ENCODE measurements at places on chromosomes 2 and 18. TPM values are rescaled to one million over a fixed set of nuclear protein-coding genes. Genes with fewer than 3 reads are reported as not detected.
A peak's percentile ranks its signal among the peaks of the same experiment; 100 is the strongest.

DNA sequence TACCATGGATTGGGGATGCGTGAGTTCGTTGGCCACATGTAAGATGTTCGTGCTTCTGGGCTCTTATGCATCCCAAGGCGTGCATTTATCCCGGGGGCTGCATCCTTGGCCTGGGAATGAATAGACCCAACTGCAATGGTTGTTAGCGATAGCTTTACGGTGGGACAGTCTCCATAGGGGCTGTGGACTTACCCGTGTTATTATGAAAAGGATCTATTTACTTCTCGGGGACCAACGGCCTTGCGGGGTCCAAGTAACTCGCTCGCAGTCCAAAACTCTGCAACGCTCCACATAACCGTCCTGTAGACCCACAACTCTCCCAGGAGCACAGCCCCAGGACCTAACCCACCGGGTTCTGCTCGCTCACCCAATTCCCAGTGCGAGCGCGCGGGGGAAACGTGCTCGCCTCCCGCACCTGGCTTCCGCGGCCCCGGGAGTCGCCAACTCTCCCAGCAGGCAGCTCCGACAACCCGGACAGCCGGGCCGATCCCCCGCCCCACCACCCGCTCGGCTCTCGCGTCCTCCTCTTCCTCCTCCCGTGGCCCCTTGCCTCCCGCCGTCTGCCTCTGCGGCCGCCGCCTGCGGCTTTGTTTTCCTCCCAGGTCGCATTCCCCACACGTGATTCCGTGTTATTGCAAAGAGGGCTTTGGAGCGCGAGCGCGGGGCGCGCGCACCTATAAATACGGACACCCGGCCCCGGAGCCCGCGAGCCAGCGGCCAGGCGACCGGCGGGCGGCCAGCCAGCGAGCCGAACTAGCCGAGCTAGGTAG, at the start of gene CABLES1:
TSS of gene CABLES1 (plus strand) at position 706 of the 770 bp plus-strand sequence. CDS start 278 bp downstream, outside the sequence.
- DNase-seq: peak; percentile 56

COL5A2 gene
- total RNA-seq: 16.0 TPM

PPIG gene
- 77.7 TPM for total RNA-seq

- DNase-seq: no peak
These were observed 1.4 kb downstream of the TRIB2 start for GRCh38 chr2:12718015-12718671.

DNA sequence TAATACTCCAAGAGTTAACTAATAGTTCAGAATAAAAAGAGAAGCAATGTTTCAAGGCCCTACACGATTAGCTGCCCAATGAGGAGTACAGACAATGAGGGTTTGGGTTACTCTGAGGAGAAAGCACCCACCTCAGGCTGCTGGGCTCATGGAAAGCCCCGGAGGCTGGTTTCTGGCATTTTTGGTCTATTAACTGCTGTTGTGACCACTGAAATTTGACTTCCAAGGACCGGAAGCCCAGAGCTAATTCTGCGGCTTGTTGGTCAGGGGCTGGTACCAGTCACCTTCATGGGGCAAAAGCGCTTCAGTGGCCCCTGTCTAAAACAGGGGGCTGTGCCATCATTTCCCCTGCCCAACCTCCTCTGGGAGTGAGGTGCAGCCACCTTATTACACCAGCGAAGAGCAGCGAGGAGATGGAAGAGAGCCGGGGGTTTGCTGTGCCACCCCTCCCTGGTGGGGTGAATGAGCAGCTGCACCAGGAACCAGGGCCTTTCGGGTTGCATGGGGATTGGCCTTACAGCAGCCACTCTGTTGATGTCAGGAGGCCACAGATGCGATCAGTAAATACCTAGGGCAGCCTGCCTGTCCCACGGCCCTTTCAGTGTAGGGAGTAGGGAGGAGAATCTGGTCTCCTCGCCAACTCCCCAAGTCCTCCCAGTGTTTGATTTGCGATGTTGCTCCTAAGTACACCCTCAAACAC, 131.3 kb downstream of the CELF4 start:
- DNase-seq: no peak

FLACC1 gene
- total RNA-seq: 0.17 TPM
